Stimulated activated CD8-positive, alpha-beta memory T cell treated with anti-CD3 and anti-CD28 coated beads, Interleukin-15, amount 100 ng/mL, for 4 hours (primary cell): ENCODE measurements at places on chromosomes 1 and 21.

DNA sequence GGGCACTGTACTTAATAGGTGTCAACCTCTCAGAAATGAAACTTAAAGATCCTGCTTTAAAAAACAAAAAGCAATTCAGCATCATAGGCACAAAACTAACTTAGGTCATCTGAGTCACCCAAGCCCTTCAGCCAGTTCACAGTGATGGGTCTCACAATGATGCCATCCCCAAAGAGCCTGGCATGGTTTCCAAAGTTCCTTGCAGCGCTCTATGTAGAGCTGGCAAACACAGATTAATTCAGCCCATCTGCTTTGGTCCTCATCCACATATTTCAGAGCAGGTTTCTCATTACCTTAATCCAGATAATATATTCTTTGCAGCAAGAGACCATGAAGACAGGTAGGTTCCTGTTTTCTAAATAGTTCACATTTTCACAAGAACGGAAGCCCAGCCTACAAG is 14.6 kb upstream of the PLA2G2C start:
- no peak for DNase-seq

GRCh38 chr1:167011560-167012191 is 22.6 kb downstream of the MAEL start:
- DNase-seq = no peak

DNA sequence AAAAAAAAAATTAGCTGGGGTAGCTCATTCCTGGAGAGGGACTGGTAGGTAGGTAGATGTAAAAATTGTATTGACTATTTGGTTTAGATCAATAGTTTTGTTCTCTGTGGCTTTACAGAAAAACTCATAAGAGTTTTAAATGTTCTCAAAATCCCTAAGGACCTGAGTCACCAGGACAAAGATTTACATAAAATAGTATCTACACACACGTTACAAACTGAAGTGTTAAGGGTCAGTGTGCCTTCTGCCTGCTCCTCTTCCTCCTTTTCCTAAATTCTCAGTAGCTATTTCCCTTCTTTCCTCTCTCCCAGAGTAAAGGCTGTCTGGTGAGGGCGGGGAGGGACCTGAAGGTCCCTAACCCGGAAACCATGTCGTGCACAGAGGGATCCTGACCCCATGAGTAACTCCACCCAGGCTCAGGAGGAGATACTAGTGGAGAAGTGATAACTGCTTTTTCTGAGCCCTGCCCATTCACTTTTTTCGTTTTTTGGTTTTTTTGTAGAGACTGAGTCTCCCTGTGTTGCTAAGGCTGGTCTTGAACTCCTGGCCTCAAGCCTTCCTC is 8.1 kb downstream of the PLEKHM2 start:
- no peak for DNase-seq

GRCh38 chr1:58597076-58597475 is 20.0 kb upstream of the TACSTD2 start:
- no peak for DNase-seq

GRCh38 chr1:186754542-186755145 is 74.1 kb upstream of the PLA2G4A start:
- DNase-seq = no peak

DNA sequence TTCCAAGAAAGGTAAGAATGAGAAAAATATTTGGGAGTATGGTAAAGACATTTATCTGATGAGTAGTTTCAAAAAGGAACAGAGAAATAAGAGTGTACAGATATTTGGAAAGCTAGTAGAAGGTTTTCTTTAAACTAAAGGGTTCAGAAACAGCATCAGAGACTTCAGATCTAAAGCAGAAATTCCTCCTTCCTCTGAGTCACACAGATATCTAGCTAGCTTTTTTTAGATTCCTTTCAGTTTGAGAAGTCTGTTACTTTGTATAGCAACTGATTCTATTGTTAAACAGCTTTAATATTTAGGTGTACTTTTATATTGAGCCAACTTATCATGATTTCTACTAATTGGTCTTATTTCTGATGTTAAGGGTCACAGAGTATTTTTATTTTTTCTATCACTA is 4.7 kb downstream of the AMY2B start:
- DNase-seq = no peak

DNA sequence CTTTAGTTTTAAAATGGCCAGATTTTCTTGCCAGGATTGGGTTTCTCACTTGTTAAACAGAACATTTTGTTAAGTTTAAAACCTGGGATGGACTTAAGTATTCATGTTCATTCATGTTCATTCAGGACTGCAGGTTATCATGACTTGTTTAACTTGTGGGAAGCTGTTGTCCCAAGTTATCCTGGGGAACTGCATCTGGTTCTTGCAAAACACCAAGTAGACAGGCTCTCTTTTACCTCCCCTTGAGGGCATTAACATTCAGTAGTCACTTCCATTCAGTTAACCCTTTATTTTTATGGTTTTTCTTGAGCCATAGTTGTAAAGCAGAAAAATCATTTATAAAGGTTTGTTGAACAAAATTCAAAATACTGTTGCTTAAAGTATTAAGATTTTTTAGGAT is 8.1 kb downstream of the SOD1 start:
- no peak for DNase-seq

DNA sequence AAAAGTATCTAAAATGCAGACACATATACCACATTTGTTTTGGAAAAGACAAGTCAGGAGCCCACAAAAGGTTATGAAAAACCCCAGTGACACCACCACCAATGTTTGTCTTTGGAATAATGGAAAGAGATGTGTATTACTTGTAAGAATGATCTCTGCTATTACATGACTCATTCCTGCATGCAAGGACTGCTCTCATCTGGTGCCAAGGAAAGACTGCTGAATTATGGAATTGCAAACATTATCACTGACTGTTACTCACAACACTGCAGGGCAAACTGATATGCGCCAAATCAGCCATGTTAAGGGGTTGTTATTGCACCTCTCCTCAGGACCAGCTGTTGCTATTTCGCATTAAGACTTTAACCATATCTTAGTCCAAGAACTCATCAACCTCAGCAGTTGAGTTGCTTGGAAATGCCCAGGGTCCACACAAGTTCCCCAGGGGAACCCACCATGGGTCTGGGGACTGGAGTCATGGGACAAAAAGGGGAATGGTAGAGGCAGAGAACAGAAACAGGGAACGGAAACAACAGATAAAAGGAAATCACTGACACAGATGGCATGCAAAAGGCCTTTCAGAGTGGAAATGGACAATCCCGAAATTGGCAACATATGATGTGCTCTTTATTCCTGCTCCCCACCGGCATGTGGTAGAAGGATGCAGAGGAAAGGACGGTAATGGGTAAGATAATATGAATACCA is 34.4 kb downstream of the CAPZB start:
- DNase-seq = no peak

GRCh38 chr1:157968946-157969345 is 24.5 kb upstream of the KIRREL1 start:
- no peak for DNase-seq

GRCh38 chr21:45266518-45267389 is 20.9 kb downstream of the POFUT2 start:
- DNase-seq = no peak
